ENCODE measurements at places on chromosomes 16 and 17.
A peak's percentile ranks its signal among the peaks of the same experiment; 100 is the strongest.

GRCh38 chr17:78716292-78716691, 65.8 kb downstream of the CYTH1 start:
- DNase-seq: no peak

- DNase-seq: no peak
Measured at GRCh38 chr17:76599694-76600460, 14.2 kb upstream of the ST6GALNAC2 start.

DNA sequence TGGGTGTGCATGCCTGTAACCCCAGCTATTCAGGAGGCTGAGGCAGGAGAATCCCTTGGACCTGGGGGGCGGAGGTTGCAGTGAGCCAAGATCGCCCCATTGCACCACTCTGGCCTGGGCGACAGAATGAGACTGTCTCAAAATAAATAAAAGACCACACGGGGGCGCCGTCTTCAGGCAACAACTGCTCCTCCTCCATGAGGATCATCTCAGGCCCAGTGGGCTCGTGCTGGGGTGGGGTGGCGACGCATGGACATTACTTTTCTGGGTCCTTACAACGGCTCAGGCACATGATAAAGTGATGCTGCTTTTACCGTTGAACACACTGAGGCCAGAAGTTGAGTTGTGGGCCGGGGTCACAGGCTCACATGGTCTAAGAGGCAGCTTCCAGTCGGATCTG, 56.2 kb downstream of the PRMT7 start:
- peak; percentile 58 for DNase-seq

DNA sequence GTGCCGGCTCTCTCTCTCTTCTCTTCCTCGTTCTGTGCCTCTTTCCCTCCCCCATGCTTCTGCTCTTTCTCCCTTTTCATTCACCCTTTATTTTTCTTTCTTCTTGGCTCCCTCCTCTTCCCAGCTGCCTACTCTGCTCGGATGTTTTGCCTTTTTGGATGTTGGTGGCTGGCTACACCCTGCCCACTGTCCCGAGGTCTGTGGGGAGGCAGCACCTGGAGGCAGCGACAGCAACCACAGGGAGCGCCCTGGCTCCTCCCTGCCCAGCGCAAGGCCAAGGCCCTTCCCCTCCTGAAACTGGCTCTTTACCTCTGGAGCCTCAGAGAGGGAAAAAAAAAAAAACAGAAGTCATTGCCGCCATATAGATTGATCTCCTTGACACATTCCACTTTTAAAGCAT, 20.0 kb downstream of the CLUAP1 start:
- no peak for DNase-seq

GRCh38 chr16:13436641-13437412, 483.1 kb upstream of the ERCC4 start:
- DNase-seq: no peak

DNA sequence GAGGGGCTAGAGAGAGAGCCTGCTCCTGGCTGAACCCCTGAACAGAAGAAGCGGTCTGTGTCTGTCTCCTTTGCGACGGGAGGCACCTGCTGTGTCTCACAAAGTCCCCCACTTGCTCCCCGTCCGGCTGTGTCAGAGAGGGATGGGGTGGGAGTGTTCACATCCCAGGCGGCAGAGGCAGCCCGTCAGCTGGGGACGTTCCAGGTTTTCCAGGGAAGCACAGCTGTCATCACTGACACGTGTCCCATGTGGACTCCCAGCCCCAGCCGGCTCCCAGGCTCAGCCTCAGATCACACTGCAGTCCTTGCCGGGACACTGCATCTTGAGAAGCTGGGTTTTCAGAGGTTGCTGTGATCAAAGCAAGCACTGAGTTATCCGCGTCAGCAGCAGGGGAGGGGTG, 1.6 kb downstream of the TELO2 start:
- DNase-seq: no peak

- DNase-seq: peak; percentile 88
Measured at GRCh38 chr17:80826955-80827645, 164.5 kb upstream of the CHMP6 start.

- DNase-seq: no peak
Measured at GRCh38 chr17:81209141-81209540, 13.6 kb downstream of the CEP131 start.

DNA sequence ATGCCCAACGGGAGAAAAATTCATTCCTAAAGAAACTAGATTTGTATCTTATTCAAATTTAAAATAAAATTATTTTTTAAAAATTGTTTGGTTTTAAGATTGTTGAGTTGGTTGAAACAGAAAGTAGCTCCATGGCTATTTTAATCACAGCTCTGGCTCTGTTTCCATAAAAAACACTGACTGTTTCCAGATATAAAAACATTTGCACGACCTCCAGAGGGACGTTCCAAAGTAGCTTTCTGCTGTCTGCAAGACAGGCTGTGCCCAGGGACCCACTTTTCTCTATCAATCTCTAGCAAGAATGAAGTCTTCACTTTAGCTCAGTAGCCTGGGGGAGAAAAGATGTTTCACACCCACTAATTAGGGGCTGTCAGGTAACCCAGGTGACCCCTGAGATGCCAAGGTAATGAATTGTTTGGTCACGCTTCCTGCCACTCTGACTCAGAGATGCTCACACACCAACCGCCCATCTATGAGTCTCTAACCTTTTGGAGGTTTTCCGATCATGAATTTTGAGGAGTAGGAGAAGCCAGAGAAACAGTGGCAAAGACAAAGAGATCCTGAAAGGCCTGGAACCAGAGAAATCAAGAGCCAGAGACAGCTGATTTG, 220.1 kb upstream of the SOX9 start:
- no peak for DNase-seq

DNA sequence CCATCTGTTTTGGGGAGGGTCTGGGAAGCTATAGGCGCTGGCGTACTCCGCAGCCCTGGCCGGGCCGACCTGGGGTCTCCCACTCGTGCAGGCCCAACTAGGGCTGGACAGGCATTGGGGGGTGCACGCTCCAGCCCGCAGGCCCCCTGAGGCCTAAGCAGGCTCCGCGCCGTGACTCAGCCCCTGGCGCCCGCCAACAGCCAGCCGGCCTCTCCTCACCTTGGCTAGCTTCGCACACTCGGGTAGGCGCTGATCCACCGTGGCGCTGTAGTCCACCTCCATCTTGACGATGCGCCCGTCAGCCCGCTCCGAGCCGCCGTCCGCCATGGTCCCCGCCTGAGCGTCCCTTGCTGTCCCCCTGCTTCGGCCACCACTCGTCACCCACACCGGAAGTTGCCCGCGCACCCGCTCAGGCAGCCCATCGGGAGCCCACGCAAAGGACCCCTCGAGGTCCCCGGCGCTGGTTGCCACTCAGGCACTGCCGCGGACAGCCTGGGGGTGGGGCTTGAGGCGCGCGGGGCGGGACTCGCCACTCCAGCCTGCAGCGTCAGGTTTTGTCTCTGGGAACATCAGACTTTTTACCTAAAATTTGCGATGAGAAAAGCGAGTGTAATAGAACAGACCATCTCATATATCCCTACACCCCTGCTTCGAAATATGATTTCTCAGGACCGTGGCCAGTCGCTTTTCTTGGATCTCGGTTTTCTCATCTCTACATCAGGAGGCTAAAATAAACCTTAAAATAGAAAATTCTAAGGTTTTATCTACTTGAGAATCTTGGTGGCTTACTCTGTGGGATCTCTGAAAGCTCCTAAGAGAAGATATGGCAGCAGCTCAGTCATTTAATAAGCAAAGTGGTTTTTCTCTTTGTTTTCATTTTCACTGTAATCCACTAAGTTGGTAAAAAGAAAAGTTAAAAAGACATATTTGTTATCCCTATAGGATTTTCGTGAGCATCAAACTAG, at the start of gene PSMD12:
Gene PSMD12 (minus strand): TSS at position 385 of the 965 bp plus-strand sequence. CDS start 58 bp downstream, at position 327.
- peak; percentile 95 for DNase-seq

- no peak for DNase-seq
Measured at GRCh38 chr16:9708972-9709620, 473.1 kb downstream of the GRIN2A start.

DNA sequence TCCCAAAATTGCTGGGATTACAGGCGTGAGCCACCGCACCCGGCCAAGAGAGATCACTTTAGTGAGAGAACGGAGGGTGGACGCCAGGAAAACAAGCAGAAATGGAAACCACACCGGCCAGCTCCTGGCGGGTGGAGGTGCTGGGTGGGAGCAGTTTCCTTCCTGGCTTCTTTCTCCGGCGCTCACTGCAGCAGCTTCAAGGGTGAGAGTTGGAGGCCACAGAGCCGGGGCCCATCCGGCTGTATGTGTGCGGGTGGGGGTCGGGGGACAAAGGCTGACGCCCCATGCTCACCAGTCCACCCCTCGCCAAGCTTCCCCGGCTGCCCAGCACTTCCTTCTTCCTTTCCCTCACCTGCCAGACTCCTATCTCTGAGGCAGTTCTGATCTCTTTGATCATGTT, 13.5 kb upstream of the BHLHA9 start:
- DNase-seq: no peak

GRCh38 chr16:89417352-89417751, 73.0 kb downstream of the ANKRD11 start:
- DNase-seq: no peak

GRCh38 chr16:24117680-24118079, 138.5 kb upstream of the CACNG3 start:
- DNase-seq: no peak

GRCh38 chr17:35244341-35245195, 1.7 kb downstream of the SLFN5 start:
- DNase-seq: peak; percentile 84

GRCh38 chr17:75539967-75540729, 14.7 kb downstream of the LLGL2 start:
- no peak for DNase-seq

DNA sequence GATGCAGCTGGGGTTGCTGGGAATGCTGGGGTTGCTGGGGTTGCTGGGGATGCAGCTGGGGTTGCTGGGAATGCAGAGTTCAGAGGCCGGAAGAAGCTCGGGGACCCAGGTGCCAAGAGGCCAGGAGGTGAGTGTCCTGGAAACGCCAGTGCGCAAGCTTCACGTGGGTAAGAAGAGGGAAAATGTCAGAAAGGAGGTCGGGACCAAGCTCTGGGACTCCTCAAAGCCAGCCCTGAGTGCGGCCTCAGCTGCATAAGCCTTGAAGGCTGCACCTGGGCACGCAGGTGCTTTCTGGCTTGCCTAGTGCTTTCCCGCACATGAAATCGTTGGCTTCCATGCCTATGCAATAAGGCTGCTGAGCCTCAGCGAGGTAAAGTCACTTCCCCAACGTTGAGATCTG, 48.3 kb downstream of the PITPNM3 start:
- DNase-seq: no peak

GRCh38 chr17:76056882-76057281, 15.4 kb downstream of the SRP68 start:
- DNase-seq: no peak

DNA sequence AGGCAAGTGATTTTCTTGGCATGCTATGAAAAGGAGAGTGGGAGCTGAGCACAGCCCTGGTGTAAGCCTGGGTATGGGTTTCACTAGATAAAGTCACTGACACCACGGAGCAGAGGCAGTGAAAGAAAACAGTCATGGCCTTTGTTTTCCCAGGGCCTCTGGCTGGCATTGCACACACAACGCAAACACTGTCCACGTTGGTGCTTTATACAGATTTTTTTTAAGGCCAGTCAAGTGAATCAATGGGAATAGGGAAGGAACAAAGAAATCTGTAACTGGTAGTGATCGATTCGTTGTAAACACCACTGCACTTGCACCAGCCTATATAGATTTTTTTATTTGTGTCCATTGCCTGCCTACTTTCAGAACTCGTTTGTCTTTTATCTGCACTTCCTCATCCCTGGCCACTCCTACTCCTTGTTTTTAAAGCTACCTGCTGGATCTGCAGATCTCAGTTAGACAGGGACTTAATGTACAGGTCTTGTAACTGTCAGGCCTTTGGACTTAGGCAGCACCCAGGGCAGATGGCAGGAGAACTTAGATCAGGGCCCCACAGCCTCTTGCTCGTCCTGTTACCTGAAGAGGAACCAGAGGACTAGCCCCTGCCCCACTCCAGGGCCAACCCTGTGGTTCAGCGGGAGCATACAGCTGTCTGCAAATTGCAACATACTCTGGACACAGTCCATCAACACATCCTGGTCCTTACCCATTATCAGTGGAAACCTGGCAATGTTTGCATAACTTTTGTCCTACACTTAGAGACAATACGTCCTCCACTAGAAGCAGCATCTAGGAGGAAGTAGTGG, 10.6 kb upstream of the TMIGD1 start:
- DNase-seq: no peak

GRCh38 chr16:84841787-84842300, 22.1 kb downstream of the CRISPLD2 start:
- DNase-seq: no peak

DNA sequence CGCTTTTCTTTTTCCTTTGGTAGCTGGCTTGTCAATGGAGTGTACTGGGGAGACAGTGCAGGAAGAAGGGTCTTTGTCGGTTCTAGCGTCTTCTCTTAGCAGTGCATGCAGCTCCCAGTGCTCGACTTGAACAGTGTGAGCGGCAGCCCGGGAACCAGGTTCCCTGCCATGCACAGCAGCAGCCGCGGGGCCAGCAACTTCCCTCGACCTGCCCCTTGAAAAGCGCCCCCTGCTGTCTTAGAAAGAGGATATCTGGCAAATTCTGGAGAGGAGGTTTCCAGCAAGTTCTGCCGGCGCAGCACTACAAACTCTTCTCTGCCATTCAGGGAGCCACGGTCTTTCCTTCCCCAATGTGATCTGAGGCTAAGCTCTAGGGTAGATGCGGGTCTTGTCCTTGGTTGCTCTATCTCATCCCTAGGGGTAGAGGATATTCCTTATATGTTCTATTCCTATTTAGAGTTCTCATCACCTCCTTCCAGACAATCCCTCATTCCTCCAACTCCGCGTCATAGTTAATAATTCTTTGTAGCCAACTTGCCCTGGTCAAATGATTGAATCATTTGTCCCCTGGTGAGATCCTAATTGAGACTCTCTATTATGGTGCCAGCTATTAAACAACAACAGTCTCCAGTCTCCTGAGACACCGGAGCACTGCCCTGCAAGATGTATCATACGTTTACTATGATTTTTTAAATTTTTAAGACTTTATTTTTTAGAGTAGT, 451.3 kb downstream of the PMP22 start:
- no peak for DNase-seq

DNA sequence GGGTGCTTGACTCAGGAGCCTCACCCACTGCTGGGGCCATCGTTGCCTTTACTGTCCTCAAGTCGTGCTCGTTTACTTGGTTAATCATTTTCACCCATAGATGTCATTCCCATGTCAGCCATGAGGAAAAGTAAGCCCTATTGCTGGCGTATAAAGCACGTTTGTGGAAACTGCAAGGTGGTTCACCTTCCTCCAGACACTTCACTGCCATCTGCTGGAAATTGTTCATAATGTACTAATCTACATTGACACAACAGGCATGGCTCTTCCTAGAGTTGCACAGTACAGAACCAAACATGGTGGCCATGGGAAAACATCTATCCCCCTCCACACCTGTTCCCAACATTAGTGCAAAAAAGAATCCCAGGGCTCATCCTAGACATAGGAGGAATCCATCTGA, 116.6 kb downstream of the ZNF18 start:
- peak; percentile 85 for DNase-seq

DNA sequence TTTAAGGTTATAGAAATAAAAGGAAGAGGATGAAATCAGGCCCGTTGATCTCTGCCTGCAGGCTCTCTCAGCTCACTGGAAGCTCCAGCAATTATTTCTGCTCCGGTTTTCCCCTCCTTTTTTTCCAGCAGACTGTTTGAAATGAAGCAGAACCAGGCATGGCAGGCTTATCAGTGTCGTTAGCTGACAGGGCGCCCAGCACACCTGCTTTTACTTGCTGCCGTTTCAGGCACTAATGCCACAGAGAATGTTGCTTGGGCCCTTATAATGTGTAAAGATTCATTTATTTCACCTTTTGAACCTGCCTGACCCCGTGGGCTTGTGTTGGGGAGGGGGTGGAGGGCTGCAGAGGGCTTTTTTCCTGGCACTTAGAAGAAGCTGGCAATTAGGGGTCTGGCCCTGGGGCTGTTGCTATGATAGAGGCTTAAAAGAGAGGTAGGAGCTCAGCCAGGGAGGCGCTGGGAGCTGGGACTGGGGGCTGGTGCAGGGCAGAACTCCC, 108.1 kb downstream of the IRX3 start:
- no peak for DNase-seq

GRCh38 chr16:88552166-88552565, 18.0 kb upstream of the ZC3H18 start:
- no peak for DNase-seq

All from A673 (cell line).